Right lung (tissue), 10 donors: ENCODE measurements at places on chromosomes 4 and X. TPM values are rescaled to one million over a fixed set of nuclear protein-coding genes. Genes with fewer than 3 reads are reported as not detected.

The CENPI gene
- 8.8 TPM for polyA plus RNA-seq

DNA sequence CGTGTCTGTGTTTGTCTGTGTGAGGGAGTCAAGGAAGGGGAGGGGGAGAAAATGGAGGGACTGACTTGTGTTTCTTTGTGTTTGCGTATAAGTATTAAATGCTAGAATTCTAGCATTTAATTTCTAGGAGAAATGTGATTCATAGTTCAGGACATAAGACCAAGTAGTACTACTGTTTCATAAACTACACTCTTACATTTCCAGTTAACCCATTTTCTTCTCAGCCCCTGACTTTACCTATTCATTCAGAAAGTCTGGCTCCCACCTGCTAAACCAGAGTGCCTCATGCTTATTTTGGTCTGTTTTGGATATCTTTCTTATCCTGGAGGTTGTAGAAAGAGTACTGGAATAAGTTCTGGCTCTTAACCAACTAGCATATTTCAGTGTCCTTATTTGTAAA, 14.2 kb downstream of the EDA start:
- no peak for DNase-seq

GRCh38 chr4:53009824-53010223, 147.7 kb downstream of the RASL11B start:
- DNase-seq: no peak

DNA sequence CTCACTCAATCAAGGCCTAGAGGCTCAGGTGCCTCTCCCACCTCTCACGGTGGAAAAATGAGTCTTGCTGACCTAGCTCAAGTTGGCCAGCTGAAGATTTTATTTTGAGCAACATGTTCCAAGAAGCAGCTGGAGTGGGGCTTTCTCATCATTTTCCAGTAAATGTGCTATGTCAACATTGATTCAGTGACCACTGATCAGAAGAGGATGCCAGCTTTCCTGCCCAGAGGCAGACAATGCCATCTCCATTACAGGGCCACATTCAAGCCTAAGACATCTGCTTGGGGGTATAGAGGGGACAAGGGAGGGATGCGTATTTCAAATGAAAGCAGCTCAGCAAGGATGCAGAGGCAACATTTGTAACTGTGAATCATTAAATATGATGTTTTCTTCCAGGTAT, 3.0 kb downstream of the MEPE start:
- no peak for DNase-seq

GRCh38 chr4:83174844-83175414, 60.4 kb upstream of the PLAC8 start:
- DNase-seq: no peak

DNA sequence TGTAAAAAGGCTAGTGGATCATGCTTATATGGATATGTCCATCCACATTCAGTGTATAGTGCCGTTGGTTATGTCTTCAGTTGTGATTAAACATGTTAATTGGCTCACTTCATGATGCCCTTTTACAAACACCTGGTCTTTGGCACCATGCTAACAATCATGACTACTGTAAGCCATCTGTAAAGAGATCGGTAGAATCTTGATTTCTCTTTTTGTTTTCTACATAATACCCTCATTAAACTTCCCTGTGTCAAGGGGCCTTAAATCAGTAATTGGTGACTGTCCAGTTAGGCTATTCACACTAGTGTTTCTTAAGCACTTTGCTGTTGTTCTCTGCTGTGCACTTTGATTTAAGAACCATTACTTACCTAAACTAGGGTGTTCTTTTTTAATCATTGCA, 475.2 kb downstream of the RPA4 start:
- DNase-seq: no peak

The TMEM156 gene
- 0.73 TPM for polyA plus RNA-seq

- no peak for DNase-seq
Measured at GRCh38 chrX:96721354-96721753, 36.7 kb downstream of the DIAPH2 start.

The KLHL13 gene
- polyA plus RNA-seq: 3.4 TPM
